Stimulated activated CD4-positive, alpha-beta T cell treated with anti-CD3 and anti-CD28 coated beads, Interleukin-1b, Interleukin-23, amount 100 ng/mL, for 1 hour (primary cell): ENCODE measurements at places on chromosomes 7 and 10.

DNA sequence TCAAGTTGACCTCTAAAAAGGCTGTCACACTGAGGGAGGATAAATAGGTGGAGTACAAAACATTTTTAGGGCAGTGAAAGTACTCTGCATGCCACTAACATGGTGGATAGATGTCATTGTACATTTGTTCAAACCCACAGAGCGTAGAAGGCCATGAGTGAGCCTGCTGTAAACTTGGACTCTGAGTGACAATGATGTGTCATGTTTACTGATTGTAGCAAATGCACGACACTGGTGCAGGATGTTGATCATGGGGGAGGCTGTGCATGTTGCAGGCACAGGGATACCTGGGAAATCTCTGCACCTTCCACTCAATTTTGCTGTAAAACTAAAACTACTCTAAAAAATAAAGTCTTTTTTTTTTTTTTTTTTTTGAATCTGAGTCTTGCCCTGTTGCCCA, 52.5 kb upstream of the GRID1 start:
- DNase-seq, result no peak

- no peak for DNase-seq
These were observed 37.6 kb downstream of the PLXDC2 start for GRCh38 chr10:19853831-19854230.

GRCh38 chr7:98170966-98171365, 40.3 kb upstream of the BHLHA15 start:
- DNase-seq, result no peak

DNA sequence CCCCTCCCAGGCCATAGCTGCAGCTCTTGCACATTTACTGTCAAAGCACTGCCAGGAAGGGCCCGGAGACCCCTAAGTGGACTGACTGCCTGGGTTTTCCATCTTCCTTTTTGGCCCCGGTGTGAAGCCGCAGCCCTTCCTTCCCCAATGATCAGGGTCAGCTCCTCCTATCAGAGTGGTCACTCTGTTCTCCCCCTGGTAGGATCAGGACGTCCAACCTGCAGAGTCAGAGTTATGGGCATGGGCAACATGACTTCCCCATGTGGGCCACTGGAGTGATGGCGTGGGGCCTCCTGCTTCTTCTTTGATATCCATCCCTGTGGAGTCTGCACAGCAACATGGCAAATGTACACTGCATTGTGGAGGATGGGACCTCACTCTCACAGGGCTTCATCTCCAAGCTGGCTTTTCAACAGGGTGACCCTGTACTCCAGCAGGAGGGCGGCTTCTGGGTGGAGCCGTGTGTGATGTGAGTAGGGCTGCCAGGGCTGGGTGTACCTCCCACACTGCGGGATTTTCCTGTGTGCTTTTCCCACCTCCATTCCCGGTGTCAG, 6.4 kb upstream of the RAMP3 start:
- DNase-seq, result no peak

GRCh38 chr7:2199956-2200583, 32.7 kb downstream of the MAD1L1 start:
- no peak for DNase-seq

GRCh38 chr7:135714534-135715009, 13.4 kb downstream of the SLC13A4 start:
- DNase-seq, result no peak

GRCh38 chr7:32179567-32179966, 109.4 kb upstream of the PDE1C start:
- DNase-seq, result no peak

- DNase-seq, result no peak
These were observed 283.7 kb upstream of the NRP1 start for GRCh38 chr10:33618196-33618595.

DNA sequence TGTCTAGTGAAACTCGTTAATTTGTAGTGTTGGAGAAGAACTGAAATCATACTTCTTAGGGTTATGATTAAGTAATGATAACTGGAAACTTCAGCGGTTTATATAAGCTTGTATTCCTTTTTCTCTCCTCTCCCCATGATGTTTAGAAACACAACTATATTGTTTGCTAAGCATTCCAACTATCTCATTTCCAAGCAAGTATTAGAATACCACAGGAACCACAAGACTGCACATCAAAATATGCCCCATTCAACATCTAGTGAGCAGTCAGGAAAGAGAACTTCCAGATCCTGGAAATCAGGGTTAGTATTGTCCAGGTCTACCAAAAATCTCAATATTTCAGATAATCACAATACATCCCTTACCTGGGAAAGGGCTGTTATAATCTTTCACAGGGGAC, 187.6 kb downstream of the CFTR start:
- no peak for DNase-seq

DNA sequence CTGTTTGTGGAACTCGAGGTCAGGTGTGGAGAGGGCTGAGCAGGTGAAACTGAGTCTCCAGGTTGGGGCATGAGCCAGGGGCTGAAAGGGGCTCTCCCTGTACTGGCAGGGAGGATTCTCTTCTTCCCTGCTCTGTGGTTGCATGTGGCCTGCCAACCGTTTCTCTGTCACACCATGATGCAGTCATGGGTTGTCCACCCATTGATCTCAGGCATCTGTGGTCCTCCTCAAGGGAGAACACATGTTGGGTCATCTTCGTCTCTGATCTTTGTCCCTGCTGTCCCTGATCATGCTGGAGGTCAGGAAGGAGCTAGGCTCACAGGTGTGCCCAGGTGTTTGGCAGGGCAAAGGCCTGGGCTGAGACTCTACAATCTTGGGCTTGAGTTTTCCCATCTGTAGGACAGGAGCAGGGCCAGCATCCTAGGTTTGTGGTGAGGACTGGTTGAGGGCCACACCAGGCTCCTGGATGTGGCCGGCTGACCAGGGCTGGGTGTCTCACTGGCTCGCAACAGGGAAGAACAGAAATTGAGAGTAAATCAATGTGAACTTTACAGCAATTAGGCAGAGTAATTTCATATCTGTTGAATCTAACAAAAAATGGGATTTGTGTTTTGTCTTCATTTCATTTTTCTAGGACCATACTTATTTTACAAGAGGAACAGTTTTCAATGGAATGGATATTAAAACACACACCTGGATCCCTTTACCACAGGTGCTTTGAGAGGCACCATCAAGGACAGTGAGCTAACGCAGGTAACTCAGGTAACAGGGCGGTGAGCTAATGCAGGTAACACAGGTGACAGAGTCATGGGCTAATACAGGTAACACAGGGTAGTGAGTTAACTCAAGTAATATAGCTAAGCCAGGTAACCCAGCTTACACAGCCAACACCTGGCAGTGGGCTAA, 58.5 kb upstream of the IGFBP3 start:
- DNase-seq, result no peak

- no peak for DNase-seq
These were observed 324.8 kb upstream of the NPSR1 start for GRCh38 chr7:34333184-34333583.

DNA sequence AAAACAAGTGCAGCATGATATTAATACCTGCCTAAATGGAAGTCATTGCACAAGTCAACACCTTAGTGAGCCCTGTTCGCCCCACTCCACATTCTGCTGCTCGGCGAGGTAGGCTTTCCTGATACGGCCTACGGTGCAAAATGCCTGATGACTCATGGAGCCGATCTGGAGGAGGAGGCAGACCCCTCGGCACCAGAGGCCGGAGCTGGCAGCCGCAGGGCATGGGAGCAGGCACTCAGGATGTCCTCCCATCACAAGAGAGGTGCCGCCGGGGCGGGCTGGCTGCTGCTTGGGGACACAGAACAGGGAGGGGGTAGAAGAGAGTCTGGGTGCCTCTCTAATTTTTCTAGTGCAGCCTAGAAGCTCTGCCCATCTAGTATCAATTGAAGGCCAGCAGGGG, 418.5 kb upstream of the MGMT start:
- no peak for DNase-seq
